Hematopoietic multipotent progenitor cell (in vitro differentiated cells): ENCODE measurements at places on chromosomes 12 and 14.

- no peak for DNase-seq
These were observed 335.0 kb downstream of the BCL11B start for GRCh38 chr14:98937021-98937420.

GRCh38 chr14:101561145-101561896 lies at the start of gene DIO3:
Gene DIO3, plus strand, starts transcription at chr14:101561495.
- no peak for DNase-seq

GRCh38 chr12:7093892-7094291 lies 1.6 kb upstream of the C1R start:
- no peak for DNase-seq

GRCh38 chr14:72675126-72675525 lies 218.8 kb downstream of the DPF3 start:
- no peak for DNase-seq

DNA sequence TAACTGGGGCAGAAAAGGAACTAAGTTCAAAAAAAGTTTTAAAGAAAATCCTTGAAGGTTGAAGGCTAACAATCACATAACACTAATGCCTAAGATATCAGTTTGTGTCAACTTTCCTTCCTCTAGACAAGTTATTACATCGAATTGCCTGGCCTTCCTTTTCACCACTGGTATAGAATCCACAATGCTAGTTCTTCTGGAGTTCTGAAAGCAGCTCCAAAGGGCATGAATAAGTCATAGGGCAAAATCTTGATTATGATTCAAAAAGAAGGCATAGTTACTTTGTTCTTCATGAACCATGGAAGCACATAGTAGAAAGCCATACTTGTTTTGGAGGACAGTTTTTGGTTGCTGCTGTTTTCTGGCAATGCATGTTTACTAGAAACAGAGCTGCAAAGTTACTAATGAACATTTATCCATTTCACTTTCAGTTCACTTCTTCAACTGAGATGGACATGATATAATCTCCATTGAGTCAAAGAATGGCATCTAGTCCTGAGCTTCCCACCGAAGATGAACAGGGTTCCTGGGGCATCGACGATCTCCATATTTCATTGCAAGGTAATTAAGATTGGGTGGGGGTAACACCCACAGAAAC lies 56.0 kb downstream of the SYNE2 start:
- DNase-seq = no peak

GRCh38 chr12:24979976-24980730 lies 31.3 kb upstream of the BCAT1 start:
- DNase-seq = no peak

- DNase-seq = no peak
These were observed 12.2 kb downstream of the CTDSP2 start for GRCh38 chr12:57834086-57834876.

DNA sequence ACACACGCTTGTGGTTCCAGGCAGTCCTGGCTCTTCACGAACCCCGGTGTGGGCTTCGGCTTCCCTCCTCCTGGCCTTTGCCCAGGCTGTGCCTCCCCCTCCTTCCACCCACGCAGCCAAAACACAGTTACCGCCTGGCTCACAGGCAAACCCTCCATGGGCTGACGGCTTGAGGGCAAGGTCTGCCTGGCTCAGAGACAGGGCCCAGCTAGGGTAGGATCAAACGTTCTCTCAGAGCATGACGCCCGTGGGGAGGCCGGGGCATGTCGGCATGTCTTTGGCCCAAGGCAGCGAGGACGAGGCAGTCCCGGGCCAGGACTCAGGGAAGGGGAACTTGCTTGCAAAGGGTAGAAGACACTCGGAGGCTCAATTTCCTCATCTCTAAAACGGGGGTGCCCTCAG lies 2.1 kb downstream of the SLC25A47 start:
- DNase-seq = no peak

GRCh38 chr12:3034067-3034750 lies 43.0 kb upstream of the TSPAN9 start:
- no peak for DNase-seq

- no peak for DNase-seq
These were observed 245.6 kb upstream of the NPAS3 start for GRCh38 chr14:32693114-32693513.

- DNase-seq = no peak
These were observed 12.2 kb downstream of the TBX3 start for GRCh38 chr12:114671443-114672411.

GRCh38 chr12:100900808-100901207 lies 106.2 kb downstream of the ANO4 start:
- DNase-seq = no peak

- no peak for DNase-seq
These were observed 97.9 kb downstream of the TNFAIP2 start for GRCh38 chr14:103220982-103221641.

GRCh38 chr12:127170226-127171180 lies 1096.5 kb upstream of the TMEM132C start:
- no peak for DNase-seq

GRCh38 chr14:33510991-33511390 lies 439.9 kb downstream of the EGLN3 start:
- no peak for DNase-seq

DNA sequence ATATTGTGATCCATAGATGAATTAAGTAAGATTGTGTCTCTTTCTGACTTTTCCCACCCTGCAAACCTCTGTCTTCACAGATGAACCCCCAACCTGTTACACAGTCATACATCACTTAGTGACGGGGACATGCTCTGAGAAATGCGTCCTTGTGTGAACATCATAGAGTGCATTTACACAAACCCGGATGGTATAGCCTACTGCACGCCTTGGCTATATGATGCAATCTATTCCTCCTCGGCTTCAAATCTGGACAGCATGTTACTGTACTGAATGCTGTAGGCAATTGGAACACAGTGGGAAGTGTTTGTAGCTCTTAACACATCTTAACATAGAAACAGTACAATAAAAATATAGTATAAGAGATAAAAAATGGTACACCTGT lies 7.4 kb upstream of the TESPA1 start:
- DNase-seq = no peak

GRCh38 chr14:74019408-74020137 lies 424 bp downstream of the BBOF1 start:
- no peak for DNase-seq

DNA sequence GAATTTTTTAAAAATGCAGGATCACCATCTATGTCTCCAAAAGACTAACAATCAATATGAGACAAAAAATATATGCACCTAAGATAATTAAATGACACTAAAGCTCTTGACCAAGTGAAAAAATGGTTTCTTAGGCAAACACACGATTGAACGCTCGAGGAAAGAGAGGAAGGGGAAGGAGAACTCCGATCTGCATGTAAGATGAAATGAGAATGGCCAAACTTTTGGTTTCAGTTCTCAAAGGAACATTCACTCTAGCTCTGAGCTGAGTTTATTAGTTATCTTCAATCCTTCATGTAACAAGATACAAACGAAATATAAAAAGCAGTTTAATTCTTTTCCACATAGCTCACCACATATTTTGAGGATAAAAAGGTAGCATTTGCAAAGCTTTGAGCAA lies 2.8 kb downstream of the DYRK4 start:
- DNase-seq = peak; percentile 36

- no peak for DNase-seq
These were observed 13.9 kb upstream of the VRK1 start for GRCh38 chr14:96783043-96783914.

GRCh38 chr12:3359478-3359877 lies 131.5 kb upstream of the PRMT8 start:
- no peak for DNase-seq

GRCh38 chr12:130307859-130308258 lies 29.8 kb upstream of the PIWIL1 start:
- DNase-seq = no peak

GRCh38 chr12:119005913-119006312 lies 24.6 kb downstream of the SRRM4 start:
- no peak for DNase-seq

DNA sequence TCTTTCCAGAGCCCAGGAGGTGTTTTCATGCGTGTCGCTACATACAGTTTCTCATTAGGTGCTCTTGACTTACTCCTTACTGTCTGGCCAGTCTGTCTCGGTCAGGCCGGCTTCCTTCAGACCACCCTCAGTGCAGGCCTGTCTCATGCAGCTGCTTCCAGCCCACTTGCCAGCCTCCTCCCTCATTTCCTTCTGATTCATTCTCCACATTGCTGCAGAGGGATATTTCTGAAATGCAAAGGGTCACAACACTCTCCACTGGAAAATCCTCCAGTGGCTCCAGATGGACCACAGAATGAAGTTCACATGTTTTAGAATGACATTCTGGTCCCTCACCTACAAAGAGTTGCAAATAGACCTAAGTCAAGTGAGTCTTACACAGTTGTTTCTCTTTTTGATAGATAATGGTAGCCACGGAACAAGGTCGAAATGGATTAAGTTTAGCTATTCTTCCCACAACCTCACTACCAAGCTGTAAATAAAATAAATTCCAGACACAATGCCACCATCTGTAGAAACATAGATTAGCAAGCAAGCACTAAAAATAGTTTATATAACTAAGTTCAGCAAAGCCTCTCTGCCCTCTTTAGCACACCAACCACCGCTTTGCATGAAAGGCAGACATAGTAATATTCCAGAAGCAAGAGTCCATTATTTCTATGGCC lies 146.9 kb downstream of the ESR2 start:
- no peak for DNase-seq

GRCh38 chr14:87829543-87829942 lies 163.4 kb downstream of the GALC start:
- DNase-seq = no peak

- DNase-seq = peak; percentile 70
These were observed 8.0 kb upstream of the ASB8 start for GRCh38 chr12:48165089-48165981.

- DNase-seq = no peak
These were observed 21.0 kb downstream of the CNOT2 start for GRCh38 chr12:70264067-70264867.

DNA sequence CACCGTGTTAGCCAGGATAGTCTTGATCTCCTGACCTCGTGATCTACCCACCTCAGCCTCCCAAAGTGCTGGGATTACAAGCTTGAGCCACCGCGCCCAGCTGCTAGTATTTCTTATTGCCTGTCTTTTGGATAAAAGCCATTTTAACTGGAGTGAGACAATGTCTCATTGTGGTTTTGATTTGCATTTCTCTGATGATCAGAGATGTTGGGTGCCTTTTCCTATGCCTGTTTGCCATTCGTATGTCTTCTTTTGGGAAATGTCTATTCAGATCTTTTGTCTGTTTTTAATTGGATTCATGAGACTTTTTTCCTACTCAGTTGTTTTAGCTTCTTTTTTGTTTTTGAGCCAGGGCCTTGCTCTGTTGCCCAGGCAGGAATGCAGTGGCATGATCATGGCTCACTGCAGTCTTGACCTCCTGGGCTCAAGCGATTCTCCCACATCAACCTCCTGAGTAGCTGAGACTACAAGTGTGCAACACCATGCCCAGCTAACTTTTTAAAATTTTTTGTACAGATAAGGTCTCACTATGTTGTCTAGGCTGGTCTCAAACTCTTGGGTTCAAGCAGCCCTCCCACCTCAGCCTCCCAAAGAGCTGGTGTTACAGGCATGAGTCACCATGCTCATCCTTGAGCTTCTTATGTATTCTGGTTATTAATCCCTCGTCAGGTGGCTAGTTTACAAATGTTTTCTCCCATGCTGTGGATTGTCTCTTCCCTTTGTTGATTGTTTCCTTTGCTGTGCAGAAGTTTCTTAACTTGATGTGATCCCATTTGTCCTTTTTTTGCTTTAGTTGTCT lies 65.9 kb downstream of the ACACB start:
- DNase-seq = no peak

DNA sequence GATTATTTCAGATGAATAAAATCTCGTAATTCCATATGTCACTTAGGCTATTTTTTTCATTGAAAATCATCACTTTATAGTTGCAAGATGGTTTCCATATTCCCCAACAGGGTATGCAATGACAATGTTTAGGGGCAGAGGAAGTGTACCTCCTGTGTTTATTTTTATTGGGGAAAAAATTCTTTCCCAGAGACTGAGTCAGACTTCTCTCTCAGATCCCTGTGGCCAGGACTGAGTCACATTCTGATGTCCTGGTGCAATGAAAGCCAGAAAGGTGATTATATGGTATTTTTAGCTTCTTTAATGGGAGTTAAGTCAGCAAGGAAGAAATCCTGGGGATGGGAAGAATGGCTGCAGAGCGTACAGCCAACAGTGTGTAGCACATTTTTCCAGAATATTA lies 196.9 kb upstream of the ALG10 start:
- DNase-seq = no peak

DNA sequence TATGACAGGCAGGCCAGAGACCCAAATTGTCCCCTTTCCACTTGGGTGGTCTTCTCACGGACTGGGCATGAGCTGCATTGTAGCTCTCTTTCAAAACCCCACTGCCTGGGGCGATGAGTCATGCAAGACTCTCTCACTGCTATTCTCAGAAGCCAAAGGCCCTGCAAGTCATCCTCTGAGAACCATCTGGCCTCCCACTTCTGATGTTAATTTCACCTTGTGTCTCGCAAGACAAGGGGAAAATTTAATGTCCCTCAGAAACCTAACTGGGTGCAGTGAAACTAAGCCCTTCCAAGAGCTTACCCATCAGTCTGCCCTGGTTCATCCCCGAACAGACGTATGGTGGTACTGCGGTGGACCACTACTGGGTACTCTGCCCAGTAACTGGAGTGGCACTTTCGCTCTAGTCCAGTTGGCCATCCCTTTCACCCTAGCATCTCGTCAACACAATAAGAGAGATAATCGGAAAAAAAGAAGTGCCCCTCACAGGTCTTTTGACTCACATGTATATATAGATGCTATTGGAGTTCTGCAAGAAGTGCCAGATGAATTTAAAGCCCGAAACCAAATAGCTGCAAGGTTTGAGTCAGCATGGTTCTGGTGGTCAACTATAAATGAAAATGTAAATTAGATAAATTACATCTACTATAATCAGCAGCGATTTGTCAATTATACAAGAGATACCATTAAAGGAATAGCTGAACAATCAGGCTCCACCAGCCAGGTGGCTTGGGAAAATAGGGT lies 31.3 kb upstream of the LALBA start:
- no peak for DNase-seq

GRCh38 chr14:100410056-100410565 lies 87.0 kb downstream of the SLC25A47 start:
- no peak for DNase-seq

DNA sequence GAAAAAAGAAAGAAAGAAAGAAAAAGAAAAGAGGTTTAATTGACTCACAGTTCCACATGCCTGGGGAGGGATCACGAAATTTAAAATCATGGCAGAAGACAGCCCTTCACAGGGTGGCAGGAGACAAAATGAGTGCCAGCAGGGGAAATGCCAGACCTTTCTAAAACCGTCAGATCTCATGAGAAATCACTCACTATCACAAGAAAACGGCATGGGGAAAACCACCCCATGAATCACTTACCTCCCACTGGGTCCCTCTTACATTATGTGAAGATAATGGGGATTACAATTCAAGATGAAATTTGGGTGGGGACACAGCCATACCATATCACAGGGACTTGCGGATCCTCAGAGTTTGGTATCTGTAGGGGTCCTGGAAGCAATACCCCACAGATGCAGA lies 16.3 kb upstream of the EGLN3 start:
- no peak for DNase-seq
